ENCODE measurements at places on chromosomes 3 and 15.
A peak's percentile ranks its signal among the peaks of the same experiment; 100 is the strongest.

GRCh38 chr3:42524751-42525150 is 22.3 kb downstream of the VIPR1 start:
- no peak for DNase-seq

- no peak for DNase-seq
These were observed 16.6 kb upstream of the LOXL1 start for GRCh38 chr15:73909651-73910050.

DNA sequence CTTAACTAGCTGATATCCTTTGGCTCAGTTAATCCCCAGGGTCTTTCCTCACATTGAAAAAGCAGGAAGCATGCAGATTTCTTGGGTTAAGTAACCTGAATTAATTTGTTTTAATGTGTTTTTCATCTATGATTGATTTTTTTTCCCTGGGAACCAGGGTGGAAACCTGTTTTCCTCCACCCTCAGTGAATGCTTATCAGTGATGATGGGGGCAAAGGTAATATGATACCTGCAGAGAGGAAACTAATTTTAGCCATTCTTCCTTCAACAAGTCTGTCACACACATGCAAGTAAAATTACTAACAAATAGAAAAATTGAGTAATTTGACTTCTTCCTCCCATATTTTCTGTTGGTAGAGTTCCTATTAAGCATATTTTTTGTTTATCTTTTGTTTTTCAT is 5.9 kb downstream of the CASR start:
- no peak for DNase-seq

GRCh38 chr3:60215946-60216345 is 1035.3 kb downstream of the FHIT start:
- DNase-seq = no peak

DNA sequence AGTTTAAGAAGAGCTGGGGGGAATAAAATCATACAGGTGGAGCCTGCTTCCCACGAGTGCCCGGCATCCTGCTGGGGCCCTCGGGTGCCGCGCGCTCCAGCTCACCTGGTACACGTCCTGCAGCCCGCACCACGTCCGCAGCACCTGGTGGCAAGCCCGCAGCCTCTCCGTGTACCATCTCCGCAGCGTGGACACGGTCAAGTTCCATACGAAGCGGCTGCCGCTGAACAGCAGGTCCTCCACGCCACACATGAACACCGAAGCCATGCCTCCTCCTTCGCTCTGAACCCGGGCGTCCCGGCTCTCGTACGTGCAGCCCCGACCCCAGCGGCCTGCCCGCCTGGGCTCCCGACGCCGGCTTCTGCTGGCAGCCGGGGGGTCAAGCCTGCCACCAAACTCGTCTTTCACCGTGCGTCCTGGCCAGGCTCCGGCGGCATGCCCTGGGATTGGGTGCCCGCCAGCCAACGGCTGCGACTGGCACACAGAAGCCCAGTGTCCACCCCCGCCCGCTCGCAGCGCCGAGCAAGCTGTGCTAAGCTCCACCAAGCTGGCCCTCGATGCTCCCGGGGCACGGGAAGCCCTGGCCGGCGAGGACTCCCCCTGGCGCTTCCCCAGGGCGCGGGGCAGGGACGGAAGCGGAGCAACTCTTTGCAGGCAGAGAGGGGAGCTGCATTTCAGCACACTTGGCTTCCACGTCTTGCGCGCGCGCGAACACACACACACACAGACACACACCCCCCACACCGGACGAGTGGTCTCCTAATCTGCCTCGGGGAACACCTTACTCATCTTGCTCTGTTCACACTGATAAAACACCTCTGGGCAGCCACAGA is at the start of gene FRMD4B:
TSS of gene FRMD4B (minus strand) at position 366 of the 833 bp plus-strand sequence. CDS start at position 267, 99 bp downstream.
- DNase-seq = no peak

DNA sequence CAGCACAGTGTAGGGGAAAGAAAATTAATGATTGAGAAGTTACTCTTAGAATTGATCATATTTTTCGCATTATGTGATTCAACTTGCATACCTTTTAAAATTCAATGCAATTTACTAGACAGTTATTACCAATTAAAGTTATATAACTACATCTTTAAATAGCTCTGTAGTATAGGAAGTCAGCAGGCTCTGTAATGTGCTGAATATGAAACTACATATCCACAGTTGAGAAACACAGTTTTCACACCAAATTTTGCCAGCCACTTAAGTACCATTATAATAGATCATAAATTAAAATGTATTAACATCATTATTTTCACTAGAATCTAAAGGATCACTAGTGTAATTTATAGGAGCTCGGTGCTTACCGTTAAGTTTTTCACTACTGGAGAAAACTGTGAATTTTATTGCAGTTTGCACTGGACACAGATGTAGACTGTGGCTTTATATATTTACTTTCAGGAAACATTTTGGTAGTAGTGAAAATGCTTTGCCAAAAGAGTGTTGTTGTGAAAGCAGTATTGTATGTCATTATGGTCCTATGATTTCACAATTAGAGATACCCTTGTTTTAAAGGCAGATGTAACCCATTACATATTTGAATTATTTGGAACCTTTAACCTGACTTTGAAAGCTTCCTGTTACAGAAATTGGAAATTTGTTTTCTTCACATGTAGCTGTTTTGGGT is 113.6 kb downstream of the PLCL2 start:
- DNase-seq = no peak

DNA sequence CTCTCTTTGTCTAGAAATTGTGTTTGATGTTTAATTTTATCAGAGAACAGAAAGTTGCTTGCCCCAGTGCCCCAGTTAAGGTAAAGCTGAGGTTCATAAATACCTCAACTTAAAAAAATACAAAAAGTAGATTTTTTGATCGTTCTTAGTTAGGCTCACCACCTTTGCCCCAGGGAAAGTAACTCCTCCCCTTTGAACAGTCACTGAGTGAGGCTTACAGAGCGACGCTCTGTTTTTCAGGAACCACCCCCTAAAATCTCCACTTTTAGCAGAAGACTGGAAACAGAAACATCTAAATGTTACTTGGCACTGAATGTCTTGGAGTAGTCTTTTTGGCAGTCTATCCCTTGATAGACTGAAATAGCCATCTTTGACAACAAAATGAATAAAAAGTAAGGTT is 24.9 kb downstream of the BLM start:
- no peak for DNase-seq

GRCh38 chr3:180911876-180912303 is 580 bp upstream of the FXR1 start:
- no peak for DNase-seq

DNA sequence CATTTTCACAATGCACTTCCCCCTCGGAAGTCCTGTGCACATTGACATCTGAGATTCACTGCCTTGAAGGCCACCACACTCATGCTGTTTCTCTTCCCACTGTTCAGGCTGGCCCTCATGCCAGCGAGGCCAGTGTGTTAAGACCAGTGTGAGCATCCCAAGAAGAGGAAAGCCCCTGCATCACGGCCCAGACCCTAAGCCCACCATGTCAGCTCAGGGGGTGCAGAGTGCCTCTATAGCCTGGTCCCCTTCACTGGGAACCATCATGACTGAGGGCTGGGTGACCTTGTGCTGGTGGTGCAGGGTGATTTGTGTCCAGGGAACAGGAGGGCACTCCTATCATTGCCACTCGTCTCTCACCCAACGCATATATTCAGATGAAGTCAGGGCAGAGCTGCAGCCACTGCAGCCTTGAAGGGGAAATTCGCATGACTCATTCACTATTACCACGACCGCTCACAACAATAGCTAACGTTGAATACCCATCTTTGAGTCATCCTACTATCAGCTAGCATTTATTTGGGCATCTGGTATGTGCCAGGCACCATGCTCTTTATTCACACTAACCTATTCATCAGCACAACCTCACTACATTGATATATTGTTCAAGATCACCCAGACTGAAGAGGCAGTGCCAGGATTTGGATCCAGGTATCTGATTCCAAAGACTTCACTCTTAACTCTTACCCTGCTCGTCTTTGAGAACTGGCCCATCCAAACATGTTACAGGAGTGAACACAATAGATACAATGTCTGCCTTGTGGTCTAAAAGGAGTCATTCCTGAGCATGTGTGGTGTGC is 58.8 kb upstream of the SLC6A11 start:
- DNase-seq = no peak

GRCh38 chr3:113291572-113291971 is 80.2 kb downstream of the BOC start:
- DNase-seq = no peak

DNA sequence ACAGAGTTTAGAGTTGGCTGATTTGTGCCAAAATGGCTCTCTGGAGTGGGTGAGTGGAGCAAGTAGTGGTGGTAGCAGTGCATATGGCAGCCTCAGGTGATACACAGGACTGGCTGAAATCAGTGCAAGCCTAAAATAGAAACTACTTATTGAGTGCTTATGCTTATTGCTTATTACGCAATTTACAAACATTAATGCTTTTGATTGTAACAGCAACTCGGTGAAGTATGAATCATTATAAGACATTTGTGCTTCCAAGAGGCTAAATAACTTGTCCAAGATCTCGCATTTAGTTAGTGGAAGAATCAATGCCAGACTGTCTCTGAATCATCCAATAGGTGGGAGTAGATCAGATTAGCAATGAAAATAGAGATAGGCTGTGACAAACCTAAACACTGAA is 353.8 kb downstream of the NAALADL2 start:
- DNase-seq = no peak

DNA sequence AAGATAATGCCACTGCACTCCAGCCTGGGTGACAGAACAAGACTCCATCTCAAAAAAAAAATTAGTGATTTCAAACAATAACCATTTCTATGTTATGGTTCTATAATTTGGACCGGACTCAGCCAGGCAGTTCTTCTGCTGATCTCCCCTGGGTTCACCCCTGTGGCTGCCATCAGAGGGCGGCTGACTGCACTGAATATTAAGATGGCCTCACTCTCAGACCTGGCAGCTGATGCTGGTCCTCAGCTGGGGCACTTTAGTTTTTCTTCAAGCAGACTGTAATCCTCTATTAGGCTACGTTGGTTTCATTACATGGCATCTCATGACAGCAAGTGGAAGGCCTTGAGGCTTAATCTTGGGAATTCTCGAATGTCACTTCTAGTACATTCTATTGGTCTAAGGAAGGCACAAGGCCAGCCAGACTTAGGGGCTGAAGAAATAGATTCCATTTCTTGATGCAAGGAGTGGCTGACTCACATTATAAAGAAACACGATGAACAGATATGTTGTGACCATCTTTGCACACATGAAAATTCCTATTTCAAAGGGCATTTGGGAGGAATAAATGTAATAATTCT is 12.8 kb downstream of the GALNT15 start:
- DNase-seq = peak; percentile 20

DNA sequence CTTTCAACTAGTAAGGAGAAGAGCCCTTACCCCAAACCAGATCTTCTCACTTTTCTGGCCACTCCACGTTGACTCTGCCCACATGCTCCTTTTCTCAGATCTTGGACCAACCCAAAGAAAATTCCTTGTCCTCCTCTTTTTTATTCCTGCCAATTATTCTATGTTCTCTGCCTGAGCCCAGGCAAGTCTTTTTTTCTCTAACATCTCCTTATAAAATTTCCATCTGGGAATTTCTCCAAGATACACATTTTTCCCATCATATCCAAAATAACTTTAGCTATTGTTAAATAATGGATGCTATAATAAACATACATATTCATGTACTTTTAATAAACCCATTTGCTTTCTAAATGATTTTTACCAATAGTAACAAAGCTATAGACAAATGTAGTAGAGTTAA is 726.0 kb upstream of the ZNF385D start:
- no peak for DNase-seq

DNA sequence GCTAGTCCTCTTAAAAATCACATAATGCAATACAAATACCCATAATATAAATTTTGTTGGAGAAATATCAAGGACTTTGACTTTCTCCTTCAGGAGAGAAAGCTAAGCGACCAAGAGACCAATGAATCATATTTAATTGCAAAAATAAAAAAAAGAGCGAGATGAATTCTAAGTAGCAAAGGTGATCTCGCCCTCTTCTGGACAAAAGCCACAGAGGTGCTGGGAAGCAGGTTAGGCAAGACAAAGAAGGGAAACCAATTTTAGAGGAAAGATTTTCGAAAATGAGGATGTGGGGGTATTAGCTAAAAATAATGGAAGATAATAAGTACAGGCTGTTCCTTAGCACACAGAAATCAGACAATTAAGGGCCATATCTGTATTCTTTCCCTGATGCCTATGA is 111.4 kb upstream of the PLAAT1 start:
- no peak for DNase-seq

DNA sequence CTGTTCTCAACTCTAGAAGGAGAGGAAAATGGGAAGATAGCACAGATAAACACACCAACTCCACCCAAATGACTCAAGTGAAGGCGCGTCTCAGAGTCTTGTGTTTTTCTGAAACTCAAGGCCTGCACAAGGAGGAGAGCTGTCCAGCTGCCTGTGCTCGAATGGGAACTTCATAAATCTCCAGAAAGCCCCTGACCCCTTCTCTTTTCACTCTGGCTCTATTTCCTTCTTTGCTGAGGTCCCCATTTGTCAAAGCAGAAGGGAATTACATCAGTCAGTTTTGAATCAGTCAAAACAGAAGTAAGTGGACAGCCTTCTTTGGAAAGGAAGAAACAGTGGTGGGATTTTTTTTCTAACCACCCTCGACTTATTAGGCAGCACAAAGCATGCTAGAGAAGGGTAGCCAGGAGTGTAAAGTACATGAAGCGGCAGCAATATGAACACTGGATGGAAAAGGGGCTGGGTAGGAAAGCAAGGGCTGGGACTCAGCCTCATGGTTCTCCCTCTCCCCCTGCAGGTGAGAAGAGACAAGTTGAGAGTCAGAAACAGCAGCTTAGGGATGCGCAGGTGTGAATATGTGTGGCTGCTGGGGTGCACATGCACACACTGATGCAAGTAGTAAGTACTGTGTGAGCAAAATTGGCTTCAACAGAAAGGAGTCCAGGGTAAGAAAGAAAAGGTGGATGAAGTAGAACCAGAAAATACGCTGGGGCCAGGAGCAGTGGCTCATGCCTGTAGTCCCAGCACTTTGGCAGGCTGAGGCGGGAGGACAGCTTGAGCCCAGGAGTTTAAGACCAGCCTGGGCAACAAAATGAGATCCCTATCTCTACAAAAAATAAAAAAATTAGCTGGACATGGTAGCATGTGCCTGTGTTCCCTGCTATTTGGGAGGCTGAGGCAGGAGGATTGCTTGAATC is 36.6 kb upstream of the MAGEF1 start:
- DNase-seq = peak; percentile 36

GRCh38 chr15:99732751-99733267 is 428 bp downstream of the LYSMD4 start:
- DNase-seq = no peak

DNA sequence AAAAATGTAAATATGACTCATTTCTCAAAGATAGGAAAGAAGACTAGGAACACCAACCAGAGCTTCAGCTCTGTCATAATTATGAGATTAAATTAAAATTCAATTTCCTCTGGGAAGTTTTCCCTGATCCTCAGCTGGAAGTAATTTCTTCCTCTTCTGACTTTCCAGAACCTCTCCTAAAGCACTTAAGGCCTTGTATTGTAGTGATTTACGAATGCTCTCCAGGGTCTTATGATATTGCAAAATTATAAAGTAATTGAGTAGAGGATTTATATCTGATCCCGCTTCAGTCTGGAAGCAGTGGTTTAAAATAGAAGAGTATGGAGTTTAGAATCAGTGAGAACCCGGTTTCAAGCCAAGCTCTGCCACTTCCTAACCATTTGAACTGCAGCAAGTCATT is 279.8 kb downstream of the ZPLD1 start:
- peak; percentile 17 for DNase-seq

All from NCI-H524 treated with DMSO at 0.1 percent for 48 hours (cell line).